Neural cell (in vitro differentiated cells): ENCODE measurements at places on chromosomes 1 and 21. TPM values are rescaled to one million over a fixed set of nuclear protein-coding genes. Genes with fewer than 3 reads are reported as not detected.

Gene UBASH3A
- polyA plus RNA-seq: not detected in 2 replicates

Gene HCN3
- 53.2 and 53.4 TPM in 2 replicates for polyA plus RNA-seq

Gene KRTAP24-1
- polyA plus RNA-seq: not detected in 2 replicates

Gene OR2M3
- not detected in 2 replicates for polyA plus RNA-seq

Gene DUSP10
- polyA plus RNA-seq: 2.0 and 3.0 TPM in 2 replicates

Gene SLFNL1
- 0.26 and 1.8 TPM in 2 replicates for polyA plus RNA-seq

Gene TMEM79
- 5.9 and 6.8 TPM in 2 replicates for polyA plus RNA-seq

Gene LRRC3
- 3.8 and 5.0 TPM in 2 replicates for polyA plus RNA-seq

Gene ANGEL2
- polyA plus RNA-seq: 58.7 and 60.7 TPM in 2 replicates

Gene MFAP2
- 68.4 and 80.8 TPM in 2 replicates for polyA plus RNA-seq

Gene CENPL
- polyA plus RNA-seq: 6.4 and 7.4 TPM in 2 replicates

Gene C21orf58
- 2.8 and 3.0 TPM in 2 replicates for polyA plus RNA-seq

Gene LRRIQ3
- polyA plus RNA-seq: not detected in 2 replicates

Gene TEKT2
- 32.1 and 34.7 TPM in 2 replicates for polyA plus RNA-seq

Gene IL19
- polyA plus RNA-seq: not detected in 2 replicates

Gene ASCL5
- 0.20 TPM in 1 of 2 replicates, not detected in the other for polyA plus RNA-seq

Gene ATPAF1
- 80.7 and 88.4 TPM in 2 replicates for polyA plus RNA-seq

Gene PDZK1
- polyA plus RNA-seq: 0.88 TPM in 1 of 2 replicates, not detected in the other

Gene FCN3
- not detected in 2 replicates for polyA plus RNA-seq

Gene FCER1G
- polyA plus RNA-seq: 3.5 TPM in 1 of 2 replicates, not detected in the other

Gene TBX19
- polyA plus RNA-seq: 0.42 TPM in 1 of 2 replicates, not detected in the other

Gene TMEM61
- polyA plus RNA-seq: not detected in 2 replicates

Gene RAD54L
- polyA plus RNA-seq: 1.1 TPM in 1 of 2 replicates, not detected in the other

Gene SEC16B
- 0.78 and 2.1 TPM in 2 replicates for polyA plus RNA-seq

Gene MYOG
- not detected in 2 replicates for polyA plus RNA-seq

Gene SLC9C2
- polyA plus RNA-seq: 0.31 and 0.46 TPM in 2 replicates

Gene C1orf185
- not detected in 2 replicates for polyA plus RNA-seq

Gene RSPH1
- polyA plus RNA-seq: 0.58 and 1.3 TPM in 2 replicates

Gene PLCH2
- 5.7 and 6.6 TPM in 2 replicates for polyA plus RNA-seq

Gene NMNAT2
- 43.8 and 50.2 TPM in 2 replicates for polyA plus RNA-seq

Gene PRAMEF9
- polyA plus RNA-seq: not detected in 2 replicates

Gene EPHA8
- polyA plus RNA-seq: 3.9 and 4.7 TPM in 2 replicates

Gene ZNF695
- 8.0 and 8.4 TPM in 2 replicates for polyA plus RNA-seq

Gene UHMK1
- polyA plus RNA-seq: 21.5 and 22.2 TPM in 2 replicates

Gene PCP4L1
- polyA plus RNA-seq: 51.2 and 62.5 TPM in 2 replicates

Gene DEPDC1
- polyA plus RNA-seq: 0.84 and 2.4 TPM in 2 replicates

Gene FAM72C
- polyA plus RNA-seq: 0.28 TPM in 1 of 2 replicates, not detected in the other

Gene ADAM30
- polyA plus RNA-seq: not detected in 2 replicates

Gene ISG20L2
- 8.5 and 13.1 TPM in 2 replicates for polyA plus RNA-seq

Gene APCS
- not detected in 2 replicates for polyA plus RNA-seq

Gene LCK
- not detected in 2 replicates for polyA plus RNA-seq

Gene ASPM
- polyA plus RNA-seq: 0.87 and 1.0 TPM in 2 replicates

Gene RIPK4
- not detected in 2 replicates for polyA plus RNA-seq

Gene CDK11A
- 19.3 and 20.2 TPM in 2 replicates for polyA plus RNA-seq

Gene HSPA6
- polyA plus RNA-seq: 2.6 and 3.8 TPM in 2 replicates

Gene CYP4B1
- polyA plus RNA-seq: not detected in 2 replicates

Gene HPDL
- polyA plus RNA-seq: 0.18 TPM in 1 of 2 replicates, not detected in the other

Gene GJA9
- not detected in 2 replicates for polyA plus RNA-seq

Gene GFI1
- polyA plus RNA-seq: not detected in 2 replicates

Gene PRAMEF20
- not detected in 2 replicates for polyA plus RNA-seq

Gene CIART
- 7.3 and 9.1 TPM in 2 replicates for polyA plus RNA-seq

Gene PCBP3
- 0.46 and 1.7 TPM in 2 replicates for polyA plus RNA-seq

Gene HSPB7
- polyA plus RNA-seq: 0.10 TPM in 1 of 2 replicates, not detected in the other

Gene PACC1
- polyA plus RNA-seq: 33.3 and 39.8 TPM in 2 replicates

Gene DNAJC6
- 47.1 and 47.8 TPM in 2 replicates for polyA plus RNA-seq
